Lower leg skin (tissue), 4 donors: ENCODE measurements at places on chromosomes 6 and 20. TPM values are rescaled to one million over a fixed set of nuclear protein-coding genes. Genes with fewer than 3 reads are reported as not detected.

DNA sequence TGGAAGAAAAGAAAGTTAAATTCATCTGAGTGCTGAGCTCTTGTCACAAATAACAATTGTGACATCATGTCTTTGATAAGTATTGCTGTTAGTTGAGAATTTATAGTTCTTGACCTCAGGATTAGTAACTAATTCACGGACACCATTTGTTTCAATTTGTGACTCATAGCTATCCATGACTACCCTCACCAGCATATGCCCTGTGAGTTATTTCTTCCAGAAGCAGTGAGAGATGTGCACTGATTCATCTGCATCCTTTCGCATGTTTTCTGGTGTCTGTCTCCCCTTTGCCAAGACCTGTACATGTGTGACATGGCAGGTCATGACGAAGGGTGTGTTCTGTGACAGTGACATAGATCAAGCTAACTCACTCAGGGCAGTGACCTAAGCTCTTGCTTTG, 86.9 kb downstream of the SOBP start:
- DNase-seq, result no peak

The DNAH8 gene
- 0.02 TPM for total RNA-seq

The PSORS1C1 gene
- 5.5 TPM for total RNA-seq

DNA sequence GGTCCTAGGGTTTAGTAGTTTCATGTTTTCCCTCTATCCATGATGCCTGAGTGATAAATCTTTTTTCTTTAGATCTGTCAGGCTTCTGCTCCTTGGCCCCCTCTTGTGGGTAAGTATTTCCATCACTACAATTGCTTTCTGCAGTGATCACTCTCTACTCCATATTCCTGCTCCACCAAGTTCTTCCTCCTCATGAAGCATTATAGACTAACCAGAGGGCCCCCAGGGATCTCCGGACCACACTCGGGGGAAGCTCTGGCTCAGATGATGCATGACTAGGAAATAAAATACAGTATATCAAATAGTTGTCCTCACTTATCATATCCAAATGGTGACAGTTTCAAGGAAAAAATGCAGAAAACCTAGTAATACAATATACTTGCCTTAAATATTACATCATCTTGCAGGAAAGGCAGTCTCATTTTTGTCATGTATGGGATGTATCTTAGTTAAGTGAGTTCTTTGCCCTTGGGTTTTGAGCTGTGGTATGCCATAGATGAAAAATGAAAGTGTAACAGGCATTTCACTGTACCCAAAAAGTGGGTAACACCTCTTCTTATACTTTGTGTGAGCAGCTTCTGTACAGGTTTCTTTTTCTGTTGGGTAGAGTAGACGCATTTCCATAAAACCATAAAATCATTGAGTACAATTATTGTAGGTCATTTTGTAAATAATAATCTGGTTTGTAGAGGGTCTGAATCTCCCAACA, 200.9 kb upstream of the EYA4 start:
- DNase-seq, result no peak

- DNase-seq, result no peak
Measured at GRCh38 chr6:56656466-56656865, 13.8 kb upstream of the DST start.

GRCh38 chr6:51844336-51844735, 243.1 kb downstream of the PKHD1 start:
- DNase-seq, result no peak

DNA sequence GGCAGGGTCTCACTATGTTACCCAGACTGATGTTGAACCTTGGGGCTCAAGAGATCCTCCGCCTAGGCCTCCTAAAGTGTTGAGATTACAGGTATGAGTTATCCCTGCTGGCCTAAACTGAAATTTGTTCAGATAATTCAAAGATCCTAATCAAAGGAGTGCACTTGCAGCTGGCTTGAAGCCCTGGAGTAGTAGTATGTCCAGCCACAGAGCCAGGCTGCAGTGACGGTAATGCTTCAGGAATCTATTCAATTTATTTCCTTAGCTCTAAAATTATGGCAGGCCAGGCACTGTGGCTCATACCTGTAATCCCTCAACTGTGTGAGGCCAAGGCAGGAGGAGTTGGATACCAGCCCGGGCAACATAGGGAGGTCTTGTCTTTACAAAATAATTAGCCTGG, 1.4 kb upstream of the DDX43 start:
- no peak for DNase-seq

The BFSP1 gene
- total RNA-seq, result 2.1 TPM

DNA sequence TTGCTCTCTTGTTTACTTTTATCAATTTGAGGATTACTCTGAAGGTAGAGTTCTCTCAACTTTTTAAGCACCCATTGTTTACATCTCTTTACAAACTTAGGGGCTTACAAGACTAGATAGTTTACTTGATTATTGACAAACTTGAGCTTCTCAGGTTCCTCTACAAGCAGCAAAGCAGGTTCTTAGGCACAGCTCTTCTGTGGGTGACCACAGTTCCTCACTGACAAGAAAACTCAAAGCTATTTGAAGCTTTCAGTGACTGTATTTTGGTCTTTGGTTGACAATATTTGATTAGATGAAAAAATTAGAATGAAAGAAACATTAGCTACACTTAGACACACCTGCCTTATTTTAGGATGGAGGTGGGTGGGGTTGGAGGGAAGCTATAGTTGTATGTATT, 327.3 kb upstream of the RUNX2 start:
- no peak for DNase-seq

GRCh38 chr6:165705941-165706340, 42.9 kb upstream of the PDE10A start:
- DNase-seq, result no peak

GRCh38 chr20:4901031-4901818, 100.1 kb downstream of the SLC23A2 start:
- DNase-seq, result no peak

- DNase-seq, result no peak
Measured at GRCh38 chr6:53020005-53020744, 25.1 kb upstream of the GSTA4 start.

DNA sequence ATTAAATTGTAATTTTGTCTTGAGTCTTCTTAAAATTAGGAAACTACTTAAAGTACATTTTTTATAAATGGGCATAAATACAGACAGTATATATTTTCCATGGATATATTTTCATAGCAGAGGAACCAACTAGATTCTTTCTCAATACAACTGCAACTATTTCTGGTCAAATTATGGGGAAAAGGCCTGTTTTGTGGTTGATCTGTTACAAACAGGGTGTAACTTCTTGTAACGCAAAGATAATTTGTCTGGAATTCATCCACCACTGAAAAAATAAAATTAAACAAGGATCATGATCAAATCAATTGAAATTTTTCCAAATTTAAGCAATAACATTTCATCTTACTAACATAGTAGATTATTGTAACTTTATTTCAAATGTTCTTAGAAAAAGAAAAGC, 67.2 kb upstream of the RNF146 start:
- no peak for DNase-seq

The SLC52A3 gene
- 3.3 TPM for total RNA-seq

The AURKA gene
- total RNA-seq, result 8.7 TPM

The NKAIN2 gene
- not detected for total RNA-seq

DNA sequence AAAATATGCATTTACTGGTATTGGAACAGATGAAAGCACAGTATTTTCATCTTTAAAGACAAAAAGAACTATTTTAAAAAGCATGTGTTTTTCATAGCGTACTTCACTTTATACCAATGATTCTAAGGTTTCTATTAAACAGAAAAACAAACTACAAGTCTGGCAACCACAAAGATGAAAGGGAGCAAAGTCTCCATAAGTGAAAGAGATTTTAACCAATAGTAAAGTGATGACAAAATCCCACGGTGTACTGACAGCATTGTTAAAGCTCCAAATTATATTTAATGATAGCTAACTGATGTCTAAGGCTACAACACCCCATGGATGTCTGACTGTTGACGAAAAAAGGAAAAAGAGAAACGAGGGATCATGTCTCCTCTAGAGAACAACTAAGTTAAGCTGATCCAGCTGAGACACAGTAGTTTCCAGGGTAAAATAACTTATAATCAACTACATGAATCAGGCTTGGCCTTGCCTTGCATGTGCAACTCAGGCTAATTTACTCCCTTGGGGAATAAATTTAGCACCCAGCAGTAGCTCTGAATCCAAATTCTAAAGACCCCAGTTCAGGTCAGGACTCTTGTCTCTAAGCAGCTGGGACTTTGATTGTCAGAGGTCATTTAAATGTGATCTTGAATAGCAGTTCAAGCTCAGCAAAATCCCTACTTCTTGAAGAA, 56.0 kb upstream of the TAB2 start:
- DNase-seq, result no peak

DNA sequence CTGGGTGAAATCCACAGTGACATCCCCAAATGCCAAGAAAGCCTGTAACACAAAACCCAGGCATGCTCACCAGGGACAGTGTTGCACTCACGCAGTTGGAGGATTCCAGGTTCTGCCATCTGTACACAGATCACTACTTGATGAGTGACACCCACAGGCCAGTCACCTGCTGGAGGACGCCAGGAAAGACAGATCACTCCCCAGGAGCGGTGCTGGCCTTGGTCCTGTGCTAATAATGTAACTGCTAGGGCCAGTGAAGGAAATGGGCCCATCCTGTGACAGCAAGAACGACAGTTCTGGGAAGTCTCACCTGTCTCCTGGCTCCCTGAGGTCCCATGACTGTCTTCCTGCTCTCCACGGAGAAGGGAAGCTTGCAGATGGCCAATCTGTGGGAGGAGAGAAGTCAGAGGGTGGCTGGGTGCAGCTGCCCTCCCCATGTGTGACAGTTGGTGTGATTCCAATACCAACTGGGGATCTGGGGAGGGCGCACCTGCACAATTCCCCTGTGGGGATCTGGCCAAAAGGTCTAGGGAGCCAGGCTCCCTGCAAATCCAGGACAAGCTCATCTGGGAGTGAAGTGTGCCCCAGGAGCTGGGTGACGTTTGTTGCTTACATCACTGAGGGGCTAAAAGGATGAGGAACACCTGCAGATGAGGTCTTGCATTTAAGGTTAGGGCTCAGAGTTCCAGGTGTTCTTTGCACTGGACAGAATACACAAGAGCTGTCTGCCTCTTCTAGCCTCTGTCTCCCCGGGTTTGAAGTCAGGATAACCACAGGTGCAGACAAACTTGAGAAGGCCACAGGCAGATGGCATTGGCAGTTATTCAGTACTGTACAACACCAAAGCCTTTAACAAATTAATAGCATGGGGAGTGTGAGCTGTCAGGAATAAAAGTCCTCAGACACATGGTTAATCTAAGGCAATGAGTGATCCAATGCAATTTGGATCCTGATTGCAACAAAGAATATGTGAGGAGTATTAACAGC, 10.3 kb downstream of the ZNF337 start:
- no peak for DNase-seq

The OVOL2 gene
- 22.9 TPM for total RNA-seq

GRCh38 chr6:166490671-166491500, 95.6 kb downstream of the RAMACL start:
- no peak for DNase-seq

DNA sequence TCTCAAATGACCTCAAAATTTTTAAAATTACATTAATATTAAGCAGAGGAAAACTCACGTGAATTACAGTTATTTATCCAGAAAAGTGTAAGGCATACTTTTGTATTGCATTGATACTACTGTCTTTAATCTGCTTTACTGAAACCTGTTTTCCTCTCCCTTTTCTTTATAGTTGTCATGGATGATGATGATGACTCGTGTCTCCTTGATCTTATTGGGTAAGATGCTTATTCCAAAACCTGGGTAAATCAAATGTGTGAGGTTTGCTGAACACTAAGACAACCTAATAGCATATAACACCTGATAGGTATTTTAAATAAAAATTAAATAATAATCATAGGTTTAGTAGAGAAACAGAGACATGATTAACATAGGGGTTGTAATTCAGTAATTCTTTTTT, 40.0 kb downstream of the BICRAL start:
- no peak for DNase-seq

The ECT2L gene
- total RNA-seq, result 0.10 TPM

- peak; percentile 67 for DNase-seq
Measured at GRCh38 chr6:125191916-125192609, 38.5 kb downstream of the TPD52L1 start.

DNA sequence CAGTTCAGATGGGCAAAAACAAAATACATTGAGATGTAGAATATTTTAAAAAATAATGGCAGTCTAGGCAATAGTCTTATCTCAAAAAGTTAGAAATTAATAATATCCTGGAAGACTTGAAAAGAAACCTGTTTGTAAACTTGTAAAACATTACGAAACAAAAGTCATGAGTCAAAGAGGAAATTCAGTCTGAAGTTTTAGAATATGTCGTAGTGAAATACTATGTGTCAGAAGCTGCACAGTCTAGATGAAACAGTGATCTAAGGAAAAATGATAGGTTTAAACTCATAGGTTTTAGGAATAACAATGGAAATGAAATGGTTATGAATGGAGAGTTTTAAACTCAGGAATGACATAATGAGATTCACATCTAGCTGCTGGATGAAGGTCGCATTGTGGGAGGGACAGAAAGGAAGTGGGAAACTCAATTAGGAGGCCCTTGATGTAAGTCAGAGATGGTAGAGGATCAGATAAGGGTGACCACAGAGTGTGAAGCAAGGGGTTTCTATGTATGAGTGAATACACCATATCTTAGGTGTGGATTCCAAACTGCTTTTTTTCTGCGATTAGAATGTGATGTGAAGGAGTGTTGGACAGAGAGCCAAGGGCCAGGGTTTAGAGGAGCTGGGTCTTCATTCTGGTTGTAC, 2.8 kb downstream of the SNRPB2 start:
- no peak for DNase-seq

The ANKRD66 gene
- total RNA-seq, result not detected

The PPIL6 gene
- 9.1 TPM for total RNA-seq

- no peak for DNase-seq
Measured at GRCh38 chr20:52294106-52294628, 102.6 kb upstream of the ZFP64 start.

The WFDC10B gene
- 1.9 TPM for total RNA-seq

The C4A gene
- total RNA-seq, result 6.2 TPM

DNA sequence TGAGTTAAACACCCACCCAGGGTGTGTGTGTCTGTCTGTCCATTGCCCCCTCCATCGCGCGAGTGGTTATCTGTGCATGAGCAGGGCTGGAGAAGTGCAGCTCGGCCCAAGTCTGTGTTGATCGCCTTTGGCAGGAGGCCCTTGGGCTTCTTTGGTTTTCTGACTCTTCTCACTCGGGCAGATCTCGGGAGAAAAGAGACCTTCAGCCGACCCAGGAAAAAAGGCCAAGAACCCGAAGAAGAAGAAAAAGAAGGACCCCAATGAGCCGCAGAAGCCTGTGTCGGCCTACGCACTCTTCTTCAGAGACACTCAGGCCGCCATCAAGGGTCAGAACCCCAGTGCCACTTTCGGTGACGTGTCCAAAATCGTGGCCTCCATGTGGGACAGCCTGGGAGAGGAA, 132.9 kb downstream of the JPH2 start:
- peak; percentile 66 for DNase-seq

DNA sequence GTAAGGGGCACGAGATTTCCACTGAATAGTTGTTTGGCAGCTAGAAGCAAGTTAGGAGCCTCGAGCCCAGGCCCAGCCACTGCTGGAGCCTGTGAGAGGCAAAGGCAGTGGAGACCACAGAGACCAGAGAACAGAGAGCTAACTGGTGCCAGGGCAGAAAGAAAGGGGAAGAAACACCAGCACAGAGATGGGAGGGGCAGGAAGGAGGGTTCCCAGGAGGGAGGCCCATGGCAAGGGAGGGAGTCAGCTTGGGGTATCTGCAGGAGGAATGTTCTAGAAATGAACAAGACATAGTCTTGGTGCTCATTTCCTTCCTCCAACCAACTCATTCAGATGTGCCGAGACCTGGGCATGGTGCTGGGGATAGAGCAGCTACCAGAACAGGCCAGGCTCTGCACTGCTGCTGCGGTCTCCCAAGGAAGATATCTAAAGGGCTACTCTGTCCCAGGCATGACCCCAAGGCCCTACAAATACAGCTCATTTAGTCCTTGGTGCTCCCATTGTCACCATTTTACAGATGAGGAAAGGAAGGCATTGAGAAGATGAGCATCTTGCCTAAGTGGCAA, 10.7 kb downstream of the ANGPT4 start:
- peak; percentile 77 for DNase-seq

- no peak for DNase-seq
Measured at GRCh38 chr6:104816125-104816524, 43.6 kb downstream of the HACE1 start.
